Stimulated activated CD8-positive, alpha-beta memory T cell treated with anti-CD3 and anti-CD28 coated beads, Interleukin-4, amount 100 ng/mL, for 4 hours (primary cell): ENCODE measurements at places on chromosomes 5 and 9.

DNA sequence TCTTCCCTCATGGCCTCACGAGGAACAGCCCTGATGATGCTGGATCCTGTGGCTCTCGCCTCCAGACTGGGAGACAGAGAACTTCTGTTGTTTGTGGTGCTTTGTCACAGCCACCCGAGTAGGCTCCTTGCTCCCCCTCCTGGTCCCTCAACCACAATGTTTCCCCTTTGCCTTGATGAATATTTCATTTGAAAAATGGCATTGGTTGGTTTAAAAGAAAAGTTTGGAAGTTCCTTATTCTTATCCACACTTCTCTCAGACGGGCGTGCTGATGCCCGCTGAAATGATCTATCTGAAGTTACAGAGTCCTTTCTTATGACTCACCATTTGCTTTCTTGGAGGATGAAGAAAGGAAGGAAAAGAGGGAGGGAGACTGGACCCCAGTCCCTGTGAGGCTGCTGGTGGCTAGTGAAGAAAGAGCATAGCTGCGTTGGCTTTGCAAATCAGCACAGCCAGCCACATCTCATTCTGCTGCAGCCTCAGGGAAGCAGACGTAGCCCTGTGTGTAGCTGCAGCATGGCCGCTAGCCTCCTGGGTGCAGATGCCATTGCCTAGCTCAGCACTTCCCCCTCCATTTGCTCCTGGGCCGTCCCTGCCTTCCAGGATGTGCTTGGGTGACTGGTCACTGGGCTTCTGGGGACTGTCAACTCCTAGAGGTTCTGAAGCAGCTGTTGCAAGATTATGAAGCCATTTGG lies 185.9 kb downstream of the ERCC6L2 start:
- peak; percentile 21 for DNase-seq

- DNase-seq: no peak
Measured at GRCh38 chr5:128681764-128682592, 143.9 kb upstream of the FBN2 start.

DNA sequence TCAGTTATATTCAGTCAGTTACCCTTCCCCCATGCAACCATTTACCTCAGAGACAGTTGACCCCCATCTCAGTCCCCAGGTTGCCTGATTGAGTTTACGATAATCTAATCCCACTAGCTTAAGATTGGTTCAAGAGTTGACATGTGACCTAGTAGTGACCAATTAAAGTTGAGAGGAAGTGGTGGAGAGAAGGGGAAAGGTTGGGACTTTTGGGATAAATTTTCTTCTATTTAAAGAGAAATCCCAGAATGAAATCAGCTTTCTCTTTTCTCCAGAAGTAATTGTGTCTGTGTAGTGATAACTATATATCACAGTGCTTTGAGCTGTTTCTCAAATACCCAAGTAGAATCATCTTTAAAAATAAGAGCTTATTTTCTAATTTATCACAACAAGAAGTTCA lies 396.7 kb upstream of the CLINT1 start:
- DNase-seq: no peak

- no peak for DNase-seq
Measured at GRCh38 chr9:112091810-112092209, 83.3 kb downstream of the SUSD1 start.

- DNase-seq: no peak
Measured at GRCh38 chr9:121863955-121864354, 212.5 kb downstream of the DAB2IP start.

DNA sequence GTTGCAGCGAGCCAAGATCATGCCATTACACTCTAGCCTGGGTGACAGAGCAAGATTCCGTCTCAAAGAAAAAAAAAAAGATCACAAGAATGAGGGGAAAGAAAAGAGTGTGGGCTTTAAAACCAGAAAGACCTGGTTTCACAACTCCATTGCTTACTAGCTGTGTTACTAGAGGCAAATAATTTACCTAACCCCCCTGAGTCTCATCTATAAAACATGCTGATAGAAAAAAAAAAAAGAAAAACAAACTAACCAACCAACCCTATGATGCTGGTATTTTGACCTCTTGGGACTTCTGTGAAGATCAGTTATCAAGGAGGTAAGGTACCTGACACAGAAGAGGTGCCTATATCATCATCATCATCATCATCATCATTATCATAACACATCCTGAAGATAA lies 60.2 kb upstream of the UBTD2 start:
- DNase-seq: no peak

GRCh38 chr9:124128568-124129166 lies 117.1 kb downstream of the LHX2 start:
- no peak for DNase-seq

DNA sequence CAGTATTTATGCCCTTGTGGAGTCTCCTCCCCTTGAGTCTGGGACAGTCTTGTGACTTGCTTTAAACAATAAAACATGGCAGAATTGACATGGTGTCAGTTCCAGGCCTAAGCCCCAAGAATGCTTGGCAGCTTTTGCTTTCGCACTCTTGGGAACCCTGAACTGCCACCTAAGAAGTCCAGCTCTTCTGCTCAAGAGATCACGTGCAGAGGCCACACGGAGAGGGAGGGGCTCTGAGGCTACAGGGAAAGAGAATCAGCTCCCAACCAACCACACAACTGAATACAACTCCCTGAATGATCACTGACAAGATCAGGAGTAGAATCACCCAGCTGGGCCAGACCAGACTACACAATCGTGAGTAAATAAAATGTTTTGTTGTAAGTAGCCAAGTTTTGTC lies 97.6 kb downstream of the MED27 start:
- DNase-seq: no peak

GRCh38 chr5:107431998-107432397 lies 238.7 kb downstream of the EFNA5 start:
- no peak for DNase-seq

GRCh38 chr9:77456829-77457437 lies 191.2 kb downstream of the GNA14 start:
- DNase-seq: peak; percentile 63

DNA sequence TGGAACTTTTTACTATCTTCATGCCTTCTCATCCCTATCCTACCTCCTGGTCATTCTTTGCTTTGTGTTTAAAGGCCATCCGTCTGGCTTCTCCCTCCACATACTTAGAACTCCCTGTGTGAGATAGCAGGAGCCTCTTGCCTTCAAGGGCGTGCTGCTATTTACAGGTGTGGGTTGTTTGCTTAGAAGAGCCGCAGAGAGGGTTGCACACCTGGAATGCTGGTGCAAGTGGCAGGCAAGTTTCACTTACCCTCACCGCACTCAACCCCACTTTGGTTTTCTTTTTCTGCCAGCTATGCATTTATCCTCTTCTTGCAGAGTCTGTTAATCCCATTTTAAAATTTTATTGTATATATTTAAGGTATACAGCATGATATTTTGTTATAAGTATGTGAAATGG lies 12.6 kb downstream of the SKP2 start:
- DNase-seq: no peak

- no peak for DNase-seq
Measured at GRCh38 chr9:85416715-85417114, 325.0 kb downstream of the AGTPBP1 start.

GRCh38 chr5:156479849-156480248 lies 152.9 kb downstream of the SGCD start:
- DNase-seq: no peak
